Stimulated activated CD4-positive, alpha-beta T cell treated with anti-CD3 and anti-CD28 coated beads, Interleukin-4, amount 100 ng/mL, for 24 hours (primary cell): ENCODE measurements at places on chromosomes 2 and 18.

GRCh38 chr2:42040643-42041278, 7.1 kb upstream of the PKDCC start:
- no peak for DNase-seq

- DNase-seq: no peak
These were observed 6.0 kb upstream of the NCK2 start for GRCh38 chr2:105738658-105739241.

- DNase-seq: no peak
These were observed 9.0 kb downstream of the HOXD8 start for GRCh38 chr2:176138526-176138922.

DNA sequence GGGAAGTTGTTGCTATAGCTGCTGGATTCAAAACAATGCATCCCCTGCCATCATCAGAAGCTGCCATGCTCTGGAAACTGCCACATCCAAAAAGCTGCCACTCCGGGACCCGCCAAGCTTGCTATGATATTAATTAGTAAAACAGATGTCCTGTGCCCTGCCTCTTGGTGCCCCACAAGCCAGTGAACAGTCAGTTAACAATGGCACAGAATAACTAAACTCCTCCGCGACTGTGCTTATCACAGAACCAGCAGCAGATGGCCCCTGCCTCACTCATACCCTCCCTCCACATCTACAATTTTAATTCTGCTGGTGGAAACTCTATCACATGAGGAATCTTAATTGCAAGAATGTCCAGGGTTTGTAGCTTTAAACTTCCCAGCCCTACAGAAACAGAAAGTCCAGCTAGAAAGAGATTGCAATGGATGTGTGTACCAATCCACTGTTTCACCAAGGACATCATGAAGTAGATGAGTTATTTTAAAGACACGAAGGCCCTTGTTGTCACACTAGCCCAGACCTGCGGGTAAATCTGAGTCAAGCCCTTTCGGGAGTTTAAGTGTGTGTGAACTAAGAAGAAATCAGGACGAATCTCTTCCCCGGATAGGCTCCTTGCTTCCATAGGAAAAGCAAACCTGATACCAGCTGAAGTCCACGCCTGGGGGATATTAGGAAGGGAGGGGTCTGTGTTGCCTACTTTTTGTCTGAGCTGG, 7.4 kb upstream of the ACYP2 start:
- no peak for DNase-seq

DNA sequence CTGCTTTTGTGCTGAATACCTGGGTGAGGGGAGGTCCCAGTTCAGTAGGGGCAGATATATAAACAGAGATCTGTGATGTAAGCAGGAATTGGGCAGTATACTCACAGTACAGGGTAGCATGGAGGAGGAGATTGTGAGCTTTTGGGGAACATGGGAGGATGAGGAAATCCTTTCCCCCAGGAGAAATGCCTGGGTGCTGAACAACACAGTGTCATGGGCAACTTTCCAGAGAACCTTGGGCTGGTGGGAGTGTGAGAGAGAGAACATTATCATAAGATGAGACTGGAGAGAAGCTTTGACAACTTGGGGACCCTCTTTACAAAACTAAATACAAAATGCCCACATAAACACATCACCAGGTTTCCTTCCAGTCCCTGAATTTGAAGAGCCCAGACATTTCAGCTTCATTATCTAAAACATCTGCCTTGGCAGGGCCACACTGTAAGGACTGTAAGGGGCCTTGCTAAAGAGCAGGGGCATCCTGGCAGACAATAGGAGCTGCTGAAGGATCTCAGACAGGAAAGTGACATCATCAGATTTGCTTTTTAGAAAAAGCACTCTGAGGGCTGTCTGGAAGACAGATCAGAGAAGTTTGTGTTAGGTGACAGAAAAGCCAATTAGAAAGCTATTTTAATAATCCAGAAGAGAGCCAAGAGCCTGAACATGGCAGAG, 303.1 kb upstream of the FBXO11 start:
- DNase-seq: no peak

DNA sequence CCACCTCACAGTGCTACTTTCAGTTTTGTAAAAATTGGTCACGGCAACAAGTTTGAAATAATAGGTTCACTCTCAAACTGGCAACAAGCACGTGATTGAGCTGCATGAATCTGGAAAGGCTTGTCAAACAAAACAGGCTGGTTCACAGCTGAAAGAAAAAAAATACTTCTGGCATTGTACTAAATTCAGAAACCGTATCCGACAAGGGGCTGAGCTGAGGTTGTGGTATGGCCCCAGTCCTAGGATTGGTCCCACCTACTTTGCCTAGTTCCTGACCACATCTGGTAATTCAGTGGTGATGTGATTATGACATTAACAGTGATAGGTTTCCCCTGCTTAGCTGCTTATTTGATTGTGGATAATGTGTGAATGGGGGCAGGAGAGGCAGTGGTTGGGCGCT, 326.5 kb upstream of the THUMPD2 start:
- no peak for DNase-seq

DNA sequence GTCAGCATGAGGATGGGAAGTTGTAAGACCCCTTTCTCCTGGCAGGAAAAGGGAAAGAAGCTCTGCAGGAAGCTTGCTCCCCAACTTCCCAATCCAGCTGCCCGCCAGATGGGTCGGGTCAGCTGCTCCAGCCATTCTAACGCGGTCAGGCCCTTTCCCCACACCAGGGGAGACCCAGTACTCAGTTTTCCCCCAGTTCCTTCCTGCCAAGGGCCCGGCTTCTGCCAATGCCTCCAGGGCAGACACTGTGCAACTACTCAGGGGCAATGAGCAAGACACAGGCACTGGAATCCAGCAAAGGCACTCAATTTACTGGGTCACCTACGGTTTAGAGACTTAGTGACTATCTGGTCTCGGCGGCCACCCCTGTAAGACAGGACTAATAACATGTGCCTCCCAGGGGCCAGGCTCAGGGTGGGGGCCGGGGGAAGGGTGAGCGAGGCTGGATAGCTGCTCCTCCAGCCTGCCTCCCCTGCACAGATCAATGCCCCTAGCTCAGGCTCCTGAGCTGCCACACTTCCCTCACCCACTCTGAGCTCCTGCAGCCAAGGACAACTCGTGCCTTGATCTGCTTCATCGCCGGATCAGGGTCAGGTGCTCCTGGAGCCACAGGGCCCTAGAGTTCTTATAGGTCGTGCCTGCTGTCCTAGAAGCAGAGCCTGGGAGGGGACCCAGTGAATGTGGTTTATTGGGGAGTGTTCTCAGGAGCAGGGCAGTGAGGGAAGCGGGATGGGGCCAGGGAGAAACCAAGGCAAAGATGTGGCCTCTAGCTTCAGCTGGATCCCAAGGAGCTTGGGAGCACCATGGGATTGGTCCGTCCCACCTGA, 171.1 kb downstream of the ZFP36L2 start:
- no peak for DNase-seq

DNA sequence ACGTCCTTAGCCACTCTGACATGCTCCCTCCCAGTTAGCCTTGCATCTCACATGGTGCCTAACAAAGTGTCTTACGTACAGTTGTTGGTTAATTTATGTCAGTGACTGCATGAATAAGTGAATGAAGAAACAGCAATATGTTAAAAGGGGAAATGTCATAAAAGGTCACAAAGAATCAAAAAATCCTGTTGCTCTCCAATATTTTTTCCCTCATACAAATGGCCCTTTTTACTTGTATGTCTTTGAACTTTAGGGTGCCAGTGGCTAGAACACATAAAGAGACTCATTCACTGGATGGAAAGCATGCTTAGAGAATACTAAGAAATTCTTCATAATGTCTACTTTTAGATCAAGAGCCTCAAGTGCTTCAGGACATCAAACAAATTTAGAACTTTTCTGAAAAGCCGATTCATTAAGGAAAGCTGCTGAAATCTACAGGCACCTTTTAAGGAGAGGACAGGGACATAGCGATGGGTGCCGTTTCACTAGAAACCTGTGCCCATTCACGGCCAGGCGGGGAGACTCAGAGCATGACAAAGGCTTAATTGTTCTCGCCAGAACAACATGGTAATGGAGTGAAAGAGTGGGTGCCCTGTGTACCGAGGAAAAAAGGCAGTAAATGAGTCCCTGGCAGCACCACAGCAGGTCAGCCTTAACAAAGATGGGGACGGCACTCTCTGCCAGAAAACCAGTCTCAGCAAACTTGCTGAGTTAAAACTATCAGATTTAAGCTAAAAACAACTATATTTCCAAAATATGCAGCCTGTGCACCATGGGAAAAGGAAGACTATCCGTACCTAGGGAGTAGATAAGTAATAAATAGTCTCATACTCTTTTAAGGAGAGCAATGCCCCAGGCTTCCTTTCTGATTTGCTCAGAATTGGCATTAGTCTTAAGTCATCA, 71.6 kb upstream of the SPTBN1 start:
- no peak for DNase-seq

- DNase-seq: no peak
These were observed 143.1 kb downstream of the KCTD1 start for GRCh38 chr18:26405190-26405801.

GRCh38 chr2:169001116-169001815, 29.9 kb downstream of the ABCB11 start:
- DNase-seq: peak; percentile 15

DNA sequence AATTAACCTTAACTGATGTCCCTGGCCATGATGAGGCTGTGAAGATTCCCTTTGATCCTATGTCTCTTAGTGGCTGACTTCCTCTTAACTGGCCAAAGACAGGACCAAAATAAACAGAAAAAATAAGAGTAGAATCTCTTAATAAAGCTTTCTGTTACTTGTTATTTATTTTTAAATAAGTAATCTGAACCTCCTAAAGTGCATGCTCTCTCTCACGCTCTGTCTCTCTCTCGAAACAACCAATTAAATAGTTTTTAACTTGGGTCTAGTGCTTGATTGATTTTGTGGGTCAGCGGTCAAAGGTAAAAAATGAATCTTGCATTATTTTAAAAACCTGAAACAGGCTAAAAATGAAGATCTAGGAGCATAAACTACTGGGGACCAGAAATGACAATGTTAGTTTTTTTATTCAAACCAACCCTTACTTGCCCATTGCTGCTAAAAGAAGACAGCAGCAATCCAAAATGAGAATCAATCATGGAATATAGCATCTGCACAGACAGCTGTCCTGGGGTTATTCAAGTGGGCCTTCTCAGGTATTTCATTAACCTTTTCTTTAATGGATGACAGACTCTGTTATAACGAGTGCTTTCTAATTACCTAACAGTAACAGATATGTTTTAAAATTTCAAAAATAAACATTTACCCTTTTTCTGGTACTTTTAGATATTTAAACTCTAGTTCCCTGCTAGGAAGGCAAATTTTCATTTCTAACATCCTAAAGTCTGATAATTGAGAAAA, 11.2 kb downstream of the GAREM1 start:
- DNase-seq: no peak

GRCh38 chr2:44295633-44296359, 20.5 kb downstream of the SLC3A1 start:
- no peak for DNase-seq

GRCh38 chr2:121101093-121101715, 183.8 kb downstream of the TFCP2L1 start:
- DNase-seq: no peak

- no peak for DNase-seq
These were observed 69.8 kb upstream of the WIPF1 start for GRCh38 chr2:174667250-174667860.

GRCh38 chr18:77088963-77089722, 43.4 kb downstream of the MBP start:
- DNase-seq: no peak

GRCh38 chr2:240917009-240917683, 11.0 kb downstream of the CROCC2 start:
- no peak for DNase-seq

DNA sequence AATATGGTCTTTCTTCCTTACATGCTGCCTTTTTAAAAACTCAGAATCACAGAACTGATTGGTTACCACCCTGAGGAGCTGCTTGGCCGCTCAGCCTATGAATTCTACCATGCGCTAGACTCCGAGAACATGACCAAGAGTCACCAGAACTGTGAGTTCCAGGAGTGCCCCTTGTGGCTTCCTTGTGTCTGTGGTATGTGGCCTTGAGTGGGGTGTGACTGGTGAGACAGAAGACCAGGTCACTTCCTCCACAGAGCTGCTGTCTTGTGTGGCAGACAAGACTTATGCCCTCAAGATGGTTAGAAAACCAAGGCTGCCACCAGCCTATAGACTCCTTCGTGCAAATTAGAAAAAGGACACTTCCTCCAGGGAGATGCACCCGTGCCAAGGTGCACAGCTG, 72.6 kb downstream of the EPAS1 start:
- no peak for DNase-seq

- DNase-seq: no peak
These were observed 11.2 kb downstream of the BIN1 start for GRCh38 chr2:127095784-127096183.

GRCh38 chr2:86302320-86302719, 35.1 kb downstream of the REEP1 start:
- DNase-seq: no peak

GRCh38 chr18:77131100-77131651, 1.4 kb downstream of the MBP start:
- DNase-seq: peak; percentile 48

DNA sequence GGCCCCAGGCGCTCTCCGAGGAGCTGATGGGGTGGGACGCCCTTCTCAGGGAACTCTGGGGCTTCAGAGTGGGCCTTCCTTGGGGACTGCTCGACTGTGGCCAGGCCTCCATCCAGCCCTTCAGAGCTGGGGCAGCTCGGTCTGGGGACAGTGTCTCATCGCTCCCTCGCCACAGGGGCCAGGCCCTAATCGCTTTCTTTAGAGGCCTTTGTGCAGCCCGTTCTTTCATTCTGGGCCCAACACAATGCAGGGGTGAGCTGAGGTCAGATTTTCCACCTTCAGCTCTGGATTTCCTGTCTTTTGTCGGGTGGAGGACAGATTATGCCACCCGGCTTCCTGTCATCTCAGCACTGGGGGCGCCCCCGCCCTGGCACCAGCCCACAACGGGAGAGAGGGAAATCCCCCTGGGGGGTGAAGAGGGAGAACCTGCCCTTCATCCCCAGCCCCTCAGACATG, 25.2 kb downstream of the MYCN start:
- peak; percentile 58 for DNase-seq

- no peak for DNase-seq
These were observed 73.1 kb upstream of the RBMS1 start for GRCh38 chr2:160566717-160567116.

GRCh38 chr18:48408727-48409590, at the start of gene ZBTB7C:
Gene ZBTB7C (minus strand): TSS chr18:48409383.
- no peak for DNase-seq

DNA sequence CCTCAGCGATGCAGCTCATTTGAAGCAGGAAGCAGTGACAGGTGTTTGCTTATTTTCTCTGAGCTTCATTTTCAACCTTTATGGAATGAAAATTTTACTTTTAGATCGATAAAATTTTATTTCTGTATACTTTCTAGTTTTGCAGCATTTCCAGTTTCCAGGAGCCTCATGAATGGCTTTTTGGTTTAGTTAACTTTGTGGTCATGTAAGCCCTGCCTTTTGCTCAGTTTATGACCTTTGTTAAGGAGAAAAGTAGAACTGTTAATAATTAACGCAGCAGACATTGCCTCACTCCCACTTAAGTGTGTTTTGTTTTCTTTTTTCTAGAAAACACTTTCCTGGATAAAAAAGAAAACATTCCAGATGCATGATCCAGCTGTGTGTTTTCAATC, 4.4 kb upstream of the FARP2 start:
- DNase-seq: no peak

GRCh38 chr2:217622205-217623060, 380.4 kb downstream of the TNS1 start:
- DNase-seq: no peak
